Foreskin fibroblast (primary cell): ENCODE measurements at places on chromosomes 11 and 22.

DNA sequence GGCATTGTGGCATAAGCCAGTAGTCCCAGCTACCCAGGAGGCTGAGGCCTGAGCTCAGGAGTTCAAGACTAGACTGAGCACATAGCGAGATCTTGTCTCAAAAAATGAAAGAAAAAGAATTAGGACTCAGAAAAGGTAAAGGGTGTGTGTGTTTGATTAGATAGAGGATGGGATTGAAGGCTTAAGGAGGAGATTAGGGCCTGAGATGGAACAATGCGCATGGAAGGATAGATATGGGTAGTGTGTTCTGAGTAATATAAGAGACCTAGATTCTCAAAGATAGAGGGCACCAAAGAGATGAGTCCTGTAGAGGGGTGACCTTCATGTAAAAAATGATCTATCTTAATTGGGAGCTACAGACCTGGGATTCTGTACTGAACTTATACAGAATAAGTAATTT is 17.3 kb upstream of the RAB30 start:
- no peak for DNase-seq

GRCh38 chr11:76327202-76327601 is 53.7 kb downstream of the THAP12 start:
- DNase-seq = no peak

GRCh38 chr11:8566613-8567210 is 27.3 kb downstream of the STK33 start:
- DNase-seq = peak; percentile 26

- DNase-seq = no peak
These were observed 8.2 kb downstream of the PATL1 start for GRCh38 chr11:59660621-59661020.

- DNase-seq = no peak
These were observed 191.9 kb downstream of the CEP164 start for GRCh38 chr11:117519590-117519989.

DNA sequence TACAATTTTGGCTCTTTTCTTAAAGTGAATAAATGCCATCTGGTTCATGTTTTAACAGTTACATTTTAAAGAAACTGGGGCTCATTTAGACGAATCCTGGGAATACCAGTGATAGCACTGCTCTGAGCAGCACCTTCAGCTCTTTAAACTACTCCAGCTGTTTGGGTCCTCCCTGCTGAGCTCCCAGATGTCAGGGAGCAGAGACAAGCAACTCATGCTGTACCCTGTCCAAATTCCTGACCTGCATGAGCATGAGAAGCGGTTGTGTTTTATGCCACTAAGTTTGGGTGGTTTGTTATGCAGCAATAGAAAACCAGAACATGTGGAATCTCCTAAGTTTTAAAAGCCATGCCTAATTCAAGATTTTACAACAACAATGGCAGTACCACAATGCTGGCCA is 90.0 kb downstream of the FDX1 start:
- no peak for DNase-seq

- peak; percentile 98 for DNase-seq
These were observed at the start of gene HMOX1 for GRCh38 chr22:35380537-35381423. Gene HMOX1 (plus strand): TSS chr22:35381096. CDS start chr22:35381174, 78 bp downstream.

GRCh38 chr11:43944761-43945311 is 2.4 kb downstream of the C11orf96 start:
- no peak for DNase-seq

DNA sequence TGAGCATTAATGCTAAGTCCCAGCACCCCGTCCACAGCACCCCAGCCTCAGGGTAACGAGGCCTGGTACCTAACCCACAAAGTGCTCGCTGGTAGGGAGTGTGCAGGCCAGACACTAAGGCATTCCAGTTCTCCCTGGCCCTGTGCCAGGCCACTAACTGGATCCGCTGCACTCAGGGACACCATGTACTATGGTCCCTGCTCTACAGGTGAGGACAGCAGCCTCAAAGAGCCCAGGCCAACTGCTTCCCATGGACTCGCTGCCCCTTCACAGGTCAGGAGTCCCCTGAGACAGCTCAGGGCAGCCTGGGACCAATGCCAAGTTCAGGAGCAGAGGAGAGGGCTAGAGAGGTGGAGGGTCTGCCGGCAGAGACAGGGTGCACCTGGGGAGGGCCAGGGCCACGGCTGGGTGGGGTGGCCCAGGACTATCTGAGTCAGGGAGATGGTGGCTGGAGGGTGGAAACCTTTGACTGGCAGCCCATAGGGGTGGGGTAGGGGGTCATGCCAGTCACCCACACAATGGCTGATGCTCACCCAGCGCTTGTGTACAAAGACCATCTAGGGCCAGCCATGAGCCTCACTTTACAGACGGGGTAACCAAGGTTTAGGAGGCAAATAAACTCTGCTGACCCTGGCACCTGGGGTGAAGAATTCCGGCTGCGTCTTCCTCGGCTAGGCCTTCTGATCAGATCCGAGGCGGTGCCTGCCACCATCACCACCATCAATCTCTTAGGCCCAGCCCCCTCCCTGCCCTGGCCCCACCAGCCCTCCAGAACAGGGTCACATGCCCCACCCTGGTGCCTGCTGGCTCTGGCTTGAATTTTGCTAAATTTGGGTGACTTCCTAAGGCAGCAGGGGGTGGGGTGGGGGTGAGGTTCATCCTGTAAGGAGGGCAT is 5.6 kb downstream of the OSBPL5 start:
- DNase-seq = no peak

GRCh38 chr11:122784325-122784955 is 53.9 kb upstream of the CRTAM start:
- DNase-seq = peak; percentile 97

- DNase-seq = no peak
These were observed 57.1 kb downstream of the TRAF6 start for GRCh38 chr11:36452961-36453360.

- peak; percentile 33 for DNase-seq
These were observed 100.0 kb upstream of the OR4B1 start for GRCh38 chr11:48116437-48117228.

DNA sequence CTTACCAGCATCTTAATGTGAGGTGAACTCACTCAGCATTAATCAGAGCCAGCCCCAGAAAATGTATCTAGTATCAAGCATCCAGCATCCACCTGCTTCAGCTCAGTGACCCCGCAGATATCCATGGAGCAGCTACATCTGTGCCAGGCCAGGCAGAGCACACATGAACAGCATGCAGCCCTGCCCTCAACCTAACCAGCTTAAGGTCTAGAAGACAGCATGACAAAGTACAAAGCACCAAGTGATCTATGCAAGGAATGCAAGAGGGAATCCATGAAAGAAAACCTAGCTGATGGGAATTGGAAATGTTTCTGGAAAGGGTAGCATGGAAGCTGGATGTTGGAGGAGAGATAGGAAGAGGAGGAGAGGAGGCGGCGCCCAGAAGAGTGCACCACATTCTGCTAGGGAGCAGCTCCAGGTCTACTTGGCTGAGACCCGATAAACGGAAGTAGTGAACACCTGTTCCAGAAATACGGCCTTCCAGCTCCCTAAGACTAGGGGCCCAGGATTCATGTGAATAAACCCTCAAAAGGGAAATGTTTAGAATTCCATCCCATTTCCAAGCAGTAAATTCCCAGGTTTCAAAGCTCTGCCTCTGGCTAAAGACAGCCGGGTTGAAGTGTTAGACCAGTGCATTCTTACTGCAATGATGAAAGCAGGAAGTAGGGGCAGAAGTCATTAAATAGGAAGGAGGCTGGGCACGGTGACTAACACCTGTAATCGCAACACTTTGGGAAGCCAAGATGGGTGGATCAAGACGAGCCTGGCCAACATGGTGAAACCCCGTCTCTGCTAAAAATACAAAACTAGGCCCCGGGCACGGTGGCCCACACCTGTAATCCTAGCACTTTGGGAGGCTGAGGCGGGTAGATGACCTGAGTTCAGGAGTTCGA is 23.5 kb upstream of the L3MBTL2 start:
- peak; percentile 81 for DNase-seq

- DNase-seq = no peak
These were observed at the start of gene TREH for GRCh38 chr11:118679483-118679882. Gene TREH (minus strand): TSS chr11:118679650. CDS start chr11:118679627, 23 bp downstream.

DNA sequence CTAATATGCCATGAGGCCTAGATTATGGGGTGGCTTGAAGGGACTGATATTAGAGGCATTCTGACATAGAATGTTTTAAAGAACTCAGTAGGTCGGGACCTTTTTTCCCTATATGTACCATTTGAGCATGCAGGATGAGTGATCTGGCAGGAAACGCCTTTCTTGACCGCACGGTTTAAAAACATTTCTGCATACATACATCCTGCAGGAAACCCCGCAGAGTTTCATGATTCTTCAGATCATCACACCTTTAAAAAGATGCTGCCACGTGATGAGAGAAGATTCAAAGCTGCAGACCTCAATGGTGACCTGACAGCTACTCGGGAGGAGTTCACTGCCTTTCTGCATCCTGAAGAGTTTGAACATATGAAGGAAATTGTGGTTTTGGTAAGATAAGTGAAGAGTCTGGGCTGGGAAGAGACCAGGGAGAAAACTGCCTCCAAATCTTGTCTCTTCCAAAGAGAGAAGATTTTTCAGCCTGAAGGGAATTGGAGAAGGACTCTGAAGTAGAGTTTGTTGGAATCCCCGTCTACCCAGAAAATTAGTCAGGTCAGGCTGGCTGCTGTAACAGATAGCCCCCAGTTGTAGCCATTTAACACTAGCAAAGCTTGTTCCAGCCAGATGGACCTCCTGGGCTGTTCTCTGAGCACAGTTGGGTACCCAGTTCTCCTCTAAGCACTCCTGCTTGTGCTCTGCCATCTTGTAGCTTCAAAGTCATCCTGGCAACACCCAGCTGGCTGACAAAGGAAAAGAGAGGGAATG is 7.4 kb downstream of the RCN1 start:
- DNase-seq = no peak

DNA sequence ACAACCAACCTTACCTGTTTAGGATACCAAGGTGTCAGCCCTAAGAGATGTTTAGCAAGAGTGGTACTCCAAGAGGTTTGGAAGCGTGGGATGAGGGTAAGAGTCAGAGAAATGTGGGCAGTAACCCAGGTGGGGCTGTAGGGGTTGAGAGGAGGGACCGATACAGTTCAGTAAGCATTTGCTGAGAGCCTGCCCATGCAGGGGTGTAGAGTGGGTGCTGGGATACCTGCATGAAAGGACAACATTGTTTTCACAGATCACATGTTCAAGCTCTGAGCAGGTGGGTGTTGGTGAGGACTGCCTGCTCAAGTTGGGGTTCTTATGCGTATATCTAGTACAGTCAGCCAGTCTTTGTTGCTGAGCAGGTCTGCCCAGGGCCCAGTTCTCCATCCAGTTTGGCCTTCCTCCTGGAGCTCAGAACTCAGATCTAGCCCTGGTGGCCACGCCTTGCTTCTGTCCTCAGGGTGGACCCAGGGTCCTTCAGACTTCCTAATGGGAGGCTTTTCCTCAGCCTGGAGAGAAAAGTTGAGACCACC is 14.8 kb downstream of the PPFIBP2 start:
- DNase-seq = no peak
